ENCODE measurements at places on chromosomes 12 and 14.

- no peak for DNase-seq
Observed at GRCh38 chr12:58712976-58713375, 207.3 kb downstream of the LRIG3 start.

DNA sequence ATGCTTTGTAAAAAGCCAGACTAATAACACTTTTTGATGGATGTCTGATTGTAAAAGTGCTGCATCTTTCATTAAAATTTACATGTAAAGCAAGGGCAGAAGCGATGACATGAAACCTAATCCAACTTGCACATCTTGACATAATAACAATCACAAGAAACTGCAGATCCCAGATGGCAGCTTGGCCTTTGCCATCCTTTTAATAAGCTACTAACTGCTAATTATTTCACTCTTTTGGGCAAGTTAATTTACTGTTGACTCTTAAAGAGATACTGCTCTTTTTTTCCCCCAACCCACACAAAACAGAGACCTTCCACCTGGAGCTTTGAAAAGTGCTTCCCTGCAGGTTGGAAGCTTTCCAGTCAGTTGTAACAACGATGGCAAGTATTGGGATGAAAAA, 137.5 kb downstream of the NRXN3 start:
- DNase-seq: no peak

DNA sequence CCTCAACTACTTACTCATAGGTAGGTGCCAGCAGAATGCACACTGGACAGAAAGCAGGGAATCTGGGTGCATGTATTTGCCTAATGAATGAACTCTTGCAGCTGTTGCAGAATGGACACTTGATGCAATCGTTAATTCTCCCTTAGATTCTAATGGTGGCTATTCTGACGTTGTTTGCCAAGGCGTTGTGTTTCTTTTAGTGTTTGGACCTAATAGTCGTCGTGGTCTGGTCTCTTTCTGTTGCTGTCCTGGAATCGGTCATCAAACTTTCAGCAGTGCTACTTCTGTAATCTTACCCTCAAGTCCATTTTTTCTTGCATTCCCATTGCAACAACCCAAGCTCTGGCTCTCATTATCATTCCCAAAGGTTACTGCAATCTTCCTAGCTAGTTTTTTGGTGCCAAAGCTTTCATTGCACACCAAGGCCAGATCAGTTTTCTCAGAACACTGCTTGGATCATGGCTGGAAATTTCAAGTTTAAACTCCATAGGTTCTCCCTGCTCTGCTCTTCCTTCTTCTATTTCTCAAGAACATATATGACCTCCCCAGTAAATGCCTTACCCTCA, 31.3 kb downstream of the BMP4 start:
- DNase-seq: no peak

- DNase-seq: peak; percentile 11
Observed at GRCh38 chr12:15701206-15701605, 88.0 kb downstream of the EPS8 start.

GRCh38 chr12:4978737-4979136, 64.9 kb upstream of the KCNA5 start:
- no peak for DNase-seq

DNA sequence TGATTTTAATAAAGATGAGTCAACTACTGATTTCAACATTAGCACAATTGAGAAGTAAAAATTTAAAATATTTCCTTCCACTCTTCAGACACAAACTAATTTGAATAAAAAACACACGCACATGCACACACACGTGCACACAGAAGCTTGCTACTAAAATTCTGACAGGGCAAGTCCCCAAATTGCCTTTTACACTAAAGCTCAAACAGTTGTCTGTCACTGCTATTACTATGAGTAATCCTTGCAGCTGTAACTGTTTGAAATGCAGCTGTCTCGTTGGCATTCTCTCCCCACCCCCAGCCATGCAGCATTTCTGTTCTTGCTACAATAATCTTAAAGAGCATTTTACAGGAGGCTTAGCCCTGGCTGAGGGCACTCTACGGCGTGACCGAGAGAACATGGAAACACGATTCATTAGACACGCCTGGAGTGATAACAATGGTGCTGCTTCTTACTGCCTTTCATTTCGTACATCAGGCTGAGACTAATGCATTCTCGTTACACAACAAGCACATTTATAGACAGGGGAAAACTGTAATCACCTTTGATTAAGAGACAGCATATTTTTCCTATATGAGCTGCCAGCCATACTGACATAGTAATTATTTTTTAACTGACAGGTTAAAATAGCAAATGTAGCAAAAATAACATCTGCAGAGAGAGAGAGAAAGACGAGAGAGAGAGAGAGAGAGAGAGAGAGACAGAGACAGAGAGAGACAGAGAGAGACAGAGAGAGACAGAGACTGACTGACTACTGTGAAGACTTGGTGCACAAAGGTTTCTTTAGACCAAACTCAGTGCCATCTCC, 153.8 kb downstream of the MED13L start:
- no peak for DNase-seq

GRCh38 chr14:24037658-24038037, 14.2 kb upstream of the CARMIL3 start:
- no peak for DNase-seq

DNA sequence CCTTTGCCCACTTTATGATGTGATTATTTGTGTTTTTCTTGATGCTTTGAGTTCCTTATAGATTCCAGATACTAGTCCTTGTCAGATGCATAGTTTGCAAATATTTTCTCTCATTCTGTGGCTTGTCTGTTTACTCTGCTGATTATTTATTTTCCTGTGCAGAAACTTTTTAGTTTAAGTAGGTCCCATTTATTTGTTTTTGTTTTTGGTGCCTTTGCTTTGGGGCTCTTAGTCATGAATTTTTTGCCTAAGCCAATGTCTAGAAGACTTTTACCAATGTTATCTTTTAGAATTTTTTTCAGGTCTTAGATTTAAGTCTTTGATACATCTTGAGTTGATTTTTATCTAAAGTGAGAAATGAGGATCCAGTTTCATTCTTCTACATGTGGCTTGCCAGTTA, 667.3 kb downstream of the SLC16A7 start:
- no peak for DNase-seq

DNA sequence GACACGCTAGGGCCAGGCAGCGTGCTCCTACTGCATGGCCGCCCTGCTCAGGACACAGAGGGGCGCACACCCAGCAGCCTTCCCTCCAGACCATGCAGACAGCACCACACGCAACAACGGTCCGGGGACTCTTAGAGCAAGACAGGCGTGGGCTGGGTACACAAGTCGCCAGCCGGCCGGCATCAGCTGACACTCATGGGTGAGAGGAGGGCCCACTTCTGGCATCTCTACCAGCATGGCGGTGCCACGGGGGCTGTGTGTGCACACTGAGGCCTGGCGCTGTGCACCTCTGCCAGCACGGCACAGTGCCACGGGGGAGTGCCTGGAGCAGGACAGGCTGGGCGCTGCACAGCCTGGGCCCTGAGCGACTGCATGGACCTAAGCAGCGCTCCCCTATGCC, 6.7 kb upstream of the BTBD6 start:
- no peak for DNase-seq

- no peak for DNase-seq
Observed at GRCh38 chr12:30529489-30530269, 166.0 kb downstream of the IPO8 start.

DNA sequence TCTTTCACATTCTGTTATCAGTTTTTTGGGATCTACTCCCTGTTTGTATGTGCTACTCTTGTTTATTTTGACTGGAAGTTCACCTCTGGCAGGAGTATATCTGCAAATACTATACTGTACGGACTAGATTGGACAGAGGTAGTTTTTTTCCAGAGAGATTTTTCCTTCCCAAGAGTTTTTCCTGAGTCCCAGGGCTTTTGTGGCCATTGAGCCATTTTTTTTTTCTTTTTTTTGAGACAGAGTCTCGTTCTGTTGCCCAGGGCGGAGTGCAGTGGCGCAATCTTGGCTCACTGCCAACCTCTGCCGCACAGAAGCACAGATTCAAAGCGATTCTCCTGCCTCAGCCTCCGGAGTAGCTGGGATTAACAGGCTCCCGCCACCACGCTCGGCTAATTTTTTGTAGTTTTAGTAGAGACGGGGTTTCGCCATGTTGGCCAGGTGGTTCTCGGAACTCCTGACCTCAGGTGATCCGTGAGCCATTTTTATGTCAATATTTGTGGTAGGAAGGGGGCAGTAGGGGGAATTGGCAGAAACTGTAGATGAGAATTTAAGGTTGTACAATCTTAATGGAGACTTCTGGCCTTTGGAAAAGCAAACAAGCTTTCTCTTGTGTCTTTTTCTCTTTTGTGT, 19.4 kb downstream of the KTN1 start:
- DNase-seq: no peak
